Activated CD4-positive, alpha-beta T cell treated with anti-CD3 and anti-CD28 coated beads for 36 hours (primary cell): ENCODE measurements at places on chromosomes 11 and 22. TPM values are rescaled to one million over a fixed set of nuclear protein-coding genes. Genes with fewer than 3 reads are reported as not detected.

Gene GSTT2B
- not detected for total RNA-seq

Gene FAM111A
- 135 TPM for total RNA-seq

Gene ACTN3
- 0.27 TPM for total RNA-seq

Gene EI24
- 36.3 TPM for total RNA-seq

Gene RASL10A
- 0.35 TPM for total RNA-seq

Gene DEFB131B
- not detected for total RNA-seq

Gene POU2AF2
- 0.14 TPM for total RNA-seq

Gene CHCHD10
- 134 TPM for total RNA-seq

Gene ALDH3B2
- total RNA-seq: not detected

Gene CCDC81
- 0.79 TPM for total RNA-seq

Gene TXN2
- total RNA-seq: 95.5 TPM

Gene MDK
- total RNA-seq: 3.0 TPM

Gene TST
- 1.8 TPM for total RNA-seq

Gene OR8B3
- total RNA-seq: not detected

Gene ZMAT5
- 25.1 TPM for total RNA-seq

Gene JAML
- 168 TPM for total RNA-seq

Gene XPNPEP3
- total RNA-seq: 21.5 TPM
